Activated CD8-positive, alpha-beta memory T cell treated with anti-CD3 and anti-CD28 coated beads for 1 hour (primary cell): ENCODE measurements at places on chromosomes 4 and X.

GRCh38 chrX:125295337-125295736 lies 24.3 kb upstream of the TEX13C start:
- no peak for DNase-seq

GRCh38 chr4:108172231-108172752 lies 3.6 kb upstream of the LEF1 start:
- no peak for DNase-seq

GRCh38 chr4:98996765-98997068 lies 1.2 kb downstream of the METAP1 start:
- no peak for DNase-seq

DNA sequence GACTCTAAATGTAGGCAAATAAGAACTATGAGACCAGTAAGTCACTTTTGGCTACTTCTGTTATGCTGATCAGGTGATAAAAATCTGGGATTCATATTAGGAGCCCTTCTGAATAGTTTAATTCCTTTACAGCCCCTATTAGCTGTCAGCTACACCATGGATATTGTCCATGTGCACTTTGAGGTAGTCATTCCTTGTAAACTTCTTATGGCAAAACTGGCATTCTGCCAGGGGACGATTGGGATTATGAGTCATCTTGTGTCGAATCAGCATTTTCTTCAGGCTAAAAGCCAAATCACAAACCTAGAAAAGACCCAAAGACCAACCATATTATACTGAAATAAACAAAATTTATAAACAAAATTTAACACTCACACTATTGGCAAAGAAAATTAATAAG lies 227.6 kb downstream of the PRDM5 start:
- DNase-seq = no peak

GRCh38 chr4:147820975-147821374 lies 89.1 kb downstream of the ARHGAP10 start:
- no peak for DNase-seq

GRCh38 chr4:116925900-116926457 lies 159.4 kb downstream of the TRAM1L1 start:
- no peak for DNase-seq
